NCI-H1417 (cell line): ENCODE measurements at places on chromosomes 1 and 21.

DNA sequence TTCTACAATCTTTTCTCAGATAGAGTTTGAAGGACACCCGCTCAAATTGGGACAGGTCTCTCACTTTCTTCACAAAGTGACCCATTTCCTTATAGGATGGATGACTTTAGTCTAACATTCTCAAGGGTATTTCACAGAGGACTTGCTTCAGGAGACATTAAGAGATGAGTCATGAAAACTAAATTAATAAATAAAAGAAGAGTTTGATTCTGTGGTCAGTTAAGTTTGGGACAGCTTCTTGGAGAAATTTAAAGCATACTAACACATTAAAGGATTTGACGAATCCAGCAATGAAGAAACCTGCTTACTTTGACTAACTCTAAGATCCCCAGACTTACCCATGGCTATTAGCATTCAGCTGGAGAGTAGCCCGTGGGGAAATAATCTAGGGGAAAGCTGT is 95.6 kb upstream of the RAB3GAP2 start:
- DNase-seq = no peak

- DNase-seq = no peak
These were observed 6.3 kb downstream of the TOMM20 start for GRCh38 chr1:235122348-235122747.

- DNase-seq = no peak
These were observed 94.2 kb upstream of the WLS start for GRCh38 chr1:68326481-68326880.

GRCh38 chr21:16179773-16180172 is 450.0 kb downstream of the USP25 start:
- peak; percentile 9 for DNase-seq

DNA sequence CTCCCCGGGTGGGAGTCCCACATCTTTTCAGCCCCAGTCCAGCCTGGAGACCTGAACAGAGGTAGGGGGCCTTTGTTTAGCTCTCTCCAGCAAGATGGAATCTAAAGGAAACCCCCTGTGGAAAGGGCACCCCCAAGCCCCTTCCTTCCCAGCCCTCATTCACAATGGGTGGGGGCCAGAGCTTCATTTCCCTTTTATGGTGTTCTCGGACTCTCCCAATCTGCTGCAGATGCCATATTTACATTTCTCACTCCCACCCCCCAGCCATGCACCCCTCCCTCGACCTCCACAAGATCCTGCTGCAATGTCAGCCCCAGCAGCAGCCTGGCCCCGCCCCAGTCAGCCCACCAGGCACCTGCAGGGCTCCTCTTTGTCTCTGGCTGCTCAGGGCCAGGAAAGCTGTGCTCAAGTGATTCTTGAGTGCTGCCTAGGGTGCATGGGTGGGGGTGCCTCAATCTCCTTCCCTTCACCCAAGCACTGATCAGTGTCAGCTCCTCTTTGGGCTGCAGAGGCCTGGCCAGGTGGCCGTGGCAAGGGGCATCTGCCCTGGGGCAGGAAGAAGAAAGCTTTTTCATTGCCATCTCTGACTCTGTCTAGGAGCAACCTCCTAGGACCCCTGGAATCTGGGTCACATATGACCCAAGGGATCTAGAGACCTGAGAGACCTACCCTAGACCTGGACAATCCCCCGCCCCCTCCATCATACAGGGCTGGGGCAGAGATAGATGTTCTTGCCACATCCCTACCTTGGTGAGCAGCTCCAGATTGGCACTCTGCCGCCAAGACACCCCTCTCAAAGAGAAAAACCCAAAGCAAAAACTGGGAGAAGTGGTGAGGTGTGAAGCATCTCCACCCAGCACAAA is 1.7 kb downstream of the KIF21B start:
- peak; percentile 28 for DNase-seq

DNA sequence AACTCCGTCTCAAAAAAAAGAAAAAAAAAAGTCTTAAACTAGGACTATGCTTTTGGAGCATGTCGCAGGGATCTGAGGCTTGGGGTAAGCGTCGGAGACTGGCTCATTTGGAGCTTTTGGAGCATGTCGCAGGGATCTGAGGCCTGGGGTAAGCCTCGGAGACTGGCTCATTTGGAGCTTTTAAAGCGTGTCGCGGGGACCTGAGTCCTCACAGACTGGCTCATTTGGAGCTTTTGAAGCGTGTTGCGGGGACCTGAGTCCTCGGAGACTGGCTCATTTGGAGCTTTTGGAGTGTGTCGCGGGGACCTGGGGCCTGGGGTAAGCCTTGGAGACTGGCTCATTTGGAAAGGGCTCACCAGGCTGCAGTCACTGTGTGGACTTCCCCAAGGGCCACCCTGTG is 13.6 kb upstream of the TSPEAR start:
- no peak for DNase-seq
